ENCODE measurements at places on chromosomes 16 and 17.

DNA sequence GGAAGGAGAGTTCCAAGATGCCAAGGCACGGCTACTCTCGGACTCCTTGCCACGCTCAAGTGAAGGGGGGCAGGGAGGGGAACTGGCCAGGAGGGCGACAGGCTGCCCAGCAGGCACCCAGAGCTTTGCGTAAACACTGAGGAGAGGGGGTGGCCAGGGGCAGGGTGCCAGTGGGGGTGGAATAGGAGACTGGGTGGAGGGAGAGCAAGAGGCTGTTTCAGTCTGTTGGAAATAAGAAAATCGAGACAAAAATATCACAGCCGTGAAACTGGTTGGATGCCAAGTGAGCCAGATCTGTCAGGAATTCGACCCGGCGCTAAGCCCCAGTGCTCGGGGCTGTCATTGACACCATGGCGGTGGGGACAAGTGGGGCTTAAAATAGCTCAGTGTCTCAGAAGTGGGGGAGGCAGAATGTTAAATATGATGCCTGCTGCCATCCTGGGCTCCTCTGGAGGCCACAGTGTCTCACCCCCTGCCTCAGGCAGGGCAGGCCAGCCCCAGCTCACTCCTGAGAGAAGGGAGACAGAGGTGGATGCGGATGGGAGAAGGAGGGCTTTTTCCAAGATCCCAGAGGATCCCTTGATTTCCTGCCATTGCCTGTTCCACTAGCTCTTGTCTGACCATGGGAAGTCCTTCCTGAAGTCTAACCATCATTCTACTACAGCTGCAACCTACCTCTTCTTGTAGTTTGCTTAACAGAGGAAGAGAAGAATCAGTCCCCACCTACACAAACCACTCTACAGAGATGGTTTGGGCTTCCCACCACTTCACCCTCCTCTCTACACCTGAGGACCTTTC is 9.5 kb downstream of the PNMT start:
- no peak for DNase-seq

DNA sequence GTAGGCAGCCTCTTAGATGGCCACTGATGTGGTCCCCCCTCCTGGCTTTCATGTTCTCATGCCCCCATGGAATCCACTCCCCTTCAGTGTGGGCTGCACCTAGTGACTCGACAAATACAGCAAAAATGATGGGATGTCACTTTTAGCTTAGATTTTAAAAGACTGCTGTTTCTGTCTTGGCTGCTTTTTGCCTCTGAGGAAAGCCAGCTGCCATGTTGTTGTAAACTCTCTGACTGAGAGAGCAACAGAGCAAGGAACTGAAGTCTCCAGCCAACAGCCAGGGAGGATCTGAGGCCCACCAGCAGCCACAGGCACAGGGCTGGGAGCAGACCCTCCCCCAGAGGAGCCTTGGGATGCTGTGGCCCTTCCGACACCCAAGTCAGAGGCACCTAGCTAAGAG is 60.6 kb upstream of the MARCHF10 start:
- DNase-seq: no peak

DNA sequence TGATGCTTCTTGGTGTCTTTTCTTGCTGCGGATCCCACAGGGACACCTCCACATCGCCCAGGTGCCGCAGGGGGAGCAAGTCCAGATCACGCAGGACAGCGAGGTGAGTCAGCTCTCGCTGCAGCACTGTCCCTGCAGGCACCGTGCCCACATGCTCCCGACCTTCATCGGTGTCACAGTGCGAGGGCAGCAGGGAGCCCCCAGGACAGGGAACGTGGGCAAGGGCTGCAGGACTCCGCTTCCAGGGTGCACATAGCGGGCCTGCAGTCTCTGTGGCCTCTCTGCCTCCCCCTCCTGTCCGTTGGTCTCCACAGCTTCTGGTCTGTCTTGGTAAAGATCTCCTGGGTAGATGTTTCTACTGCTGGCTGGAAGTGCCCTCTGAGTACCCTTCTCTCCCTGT is 84.1 kb downstream of the BANP start:
- DNase-seq: no peak

- no peak for DNase-seq
These were observed 234.0 kb downstream of the MSI2 start for GRCh38 chr17:57490111-57490845.

DNA sequence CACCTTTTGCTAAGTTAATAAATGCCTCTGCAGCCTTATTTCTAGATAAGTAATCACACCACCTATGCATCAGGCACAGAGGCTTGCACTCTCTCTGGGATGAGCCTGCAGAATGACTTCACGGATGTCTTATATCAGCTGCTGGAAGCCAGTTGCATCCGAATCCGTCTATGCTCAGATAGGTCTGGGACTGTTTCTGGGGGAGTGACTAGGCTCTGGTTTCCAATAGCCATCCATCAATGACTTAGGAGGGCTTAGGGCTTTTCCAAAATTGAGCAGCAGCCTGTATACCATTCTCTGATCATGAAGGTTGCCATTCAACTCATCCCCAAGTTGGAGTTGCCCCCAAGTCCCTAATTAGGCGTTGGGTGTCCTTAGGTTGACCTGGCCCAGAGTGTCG is 113.3 kb upstream of the ERCC4 start:
- DNase-seq: no peak

DNA sequence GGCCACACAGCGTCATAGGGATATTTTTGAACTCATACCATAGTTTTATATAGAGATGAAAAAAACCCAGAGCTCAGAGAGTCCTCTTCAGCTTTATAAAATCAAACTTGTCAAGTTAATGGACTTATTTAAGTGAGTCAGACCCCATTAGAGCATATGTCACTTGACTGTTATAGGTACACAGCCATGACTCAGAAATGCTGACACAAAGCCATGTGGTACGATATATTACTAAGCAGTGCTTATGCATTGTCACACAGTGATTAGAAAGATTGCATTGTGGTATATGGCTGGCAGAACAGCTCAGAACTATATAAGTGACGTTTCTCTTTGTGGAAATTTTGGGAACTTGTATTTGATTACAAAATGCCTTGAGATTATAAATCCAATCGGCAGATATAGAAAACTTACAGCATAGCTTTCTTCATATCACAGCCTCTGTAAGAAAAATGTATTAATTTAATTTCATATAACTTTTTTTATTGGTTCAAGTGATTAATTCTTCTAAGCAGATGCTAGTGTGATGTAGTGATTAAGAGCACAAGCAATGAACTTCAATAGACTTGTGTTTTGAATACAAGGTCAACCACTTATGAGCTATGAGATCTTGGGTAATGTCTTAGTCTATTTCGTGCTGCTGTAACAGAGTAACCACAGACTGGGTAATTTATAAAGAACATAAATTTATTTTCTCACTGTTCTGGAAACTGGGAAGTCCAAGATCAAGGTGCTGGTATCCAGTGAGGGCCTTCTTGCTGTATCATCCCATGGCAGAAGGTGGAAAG is 25.8 kb upstream of the GINS3 start:
- DNase-seq: no peak

- DNase-seq: no peak
These were observed 20.2 kb downstream of the ANKS3 start for GRCh38 chr16:4713663-4714501.

DNA sequence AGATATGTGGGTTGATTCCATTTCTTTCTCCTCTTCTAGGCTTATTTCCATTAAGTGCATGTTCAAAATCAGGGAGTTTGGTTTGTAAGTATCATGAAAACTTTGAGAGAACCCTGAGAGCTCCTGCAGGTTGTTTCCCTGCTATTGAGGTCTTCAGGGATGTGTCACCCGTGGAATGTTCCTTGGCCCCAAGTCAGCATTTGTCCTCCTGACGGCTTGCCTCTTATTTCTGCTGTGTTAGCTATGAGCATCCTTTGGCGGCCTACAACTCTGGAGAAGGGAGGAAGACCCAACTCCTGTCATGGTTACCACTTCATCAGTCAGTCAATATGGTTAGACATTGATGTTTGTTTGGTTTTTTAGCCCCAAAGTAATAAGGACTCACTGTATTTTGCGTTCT is 180.8 kb downstream of the FTO start:
- DNase-seq: no peak

Measured in stimulated activated CD4-positive, alpha-beta T cell treated with anti-CD3 and anti-CD28 coated beads, Interleukin-1b, Interleukin-23, amount 100 ng/mL, for 1 hour (primary cell).